ENCODE measurements at places on chromosomes 5 and 9.
A peak's percentile ranks its signal among the peaks of the same experiment; 100 is the strongest.

- no peak for DNase-seq
Observed at GRCh38 chr5:107372723-107373450, 297.9 kb downstream of the EFNA5 start.

- DNase-seq, result no peak
Observed at GRCh38 chr9:126309427-126310189, 17.0 kb upstream of the MVB12B start.

DNA sequence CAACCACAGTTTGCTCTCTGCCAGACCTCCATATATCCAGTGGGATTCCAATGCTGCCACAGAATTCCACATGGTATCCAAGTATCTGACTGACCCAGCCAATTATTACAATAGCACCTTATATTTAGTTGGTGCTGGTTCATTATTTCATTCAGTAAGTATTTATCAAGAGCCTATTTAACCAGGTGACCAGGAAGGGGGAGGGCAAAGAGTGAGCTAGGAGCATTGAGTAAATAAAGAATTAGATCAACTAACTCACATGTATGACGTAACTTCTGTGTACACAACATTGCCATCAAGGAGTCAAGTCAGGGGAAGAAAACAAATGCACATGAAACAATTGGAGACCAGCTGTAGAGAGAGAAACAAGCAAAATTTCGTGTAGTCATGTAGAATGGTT is 207.1 kb upstream of the PAPPA start:
- DNase-seq, result no peak

DNA sequence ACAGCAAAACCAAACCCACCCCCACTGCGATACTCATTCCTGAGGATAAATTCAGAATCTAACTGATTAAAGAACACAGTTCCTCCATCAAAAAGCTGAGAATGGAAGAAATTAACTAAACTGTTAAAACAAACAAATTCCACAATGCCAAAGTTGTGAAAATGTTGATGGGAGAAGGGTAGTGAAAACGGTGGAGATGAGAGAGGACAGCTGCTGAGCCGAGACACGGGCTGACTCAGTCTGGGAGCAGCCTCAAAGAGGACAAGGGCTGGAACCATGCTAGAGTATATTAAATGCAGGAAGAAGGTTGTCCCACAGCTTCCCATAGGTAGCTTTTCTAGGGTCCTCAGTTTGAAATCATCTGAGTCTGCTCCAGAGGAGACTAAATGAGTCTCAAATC is 14.3 kb downstream of the ADAMTS12 start:
- no peak for DNase-seq

DNA sequence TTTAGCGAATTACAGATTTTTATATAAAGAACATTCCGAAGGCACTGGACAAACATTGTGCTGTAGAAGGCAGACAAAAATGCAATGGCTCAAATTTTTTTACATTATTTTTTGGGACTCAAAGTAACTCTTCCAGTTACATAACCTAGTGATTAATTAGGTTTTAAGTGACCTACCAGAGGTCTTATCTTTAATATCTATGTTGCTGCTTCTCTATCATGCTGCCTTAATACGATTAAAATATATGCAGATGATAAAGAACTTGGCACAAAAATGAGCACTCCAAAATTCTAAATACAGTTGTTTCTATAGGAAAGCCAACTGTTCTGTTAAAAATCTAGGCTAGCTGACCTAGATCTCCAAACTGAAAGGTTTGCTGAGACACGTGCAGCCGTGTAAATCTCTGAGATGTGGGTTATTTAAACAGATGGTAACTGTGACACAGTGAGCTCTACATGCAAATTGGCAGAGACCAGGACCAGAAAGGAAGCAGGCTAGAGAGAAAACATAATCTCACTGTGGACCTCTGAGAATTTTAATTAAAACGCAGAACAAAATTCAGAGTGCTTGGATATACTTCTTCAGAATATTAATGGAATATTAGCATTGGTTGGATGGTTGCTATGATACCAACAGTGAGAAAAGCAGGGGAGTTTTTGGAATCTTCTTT is 56.2 kb downstream of the CAMK4 start:
- DNase-seq, result no peak

- no peak for DNase-seq
Observed at GRCh38 chr9:114925039-114925438, 5.4 kb downstream of the TNFSF8 start.

DNA sequence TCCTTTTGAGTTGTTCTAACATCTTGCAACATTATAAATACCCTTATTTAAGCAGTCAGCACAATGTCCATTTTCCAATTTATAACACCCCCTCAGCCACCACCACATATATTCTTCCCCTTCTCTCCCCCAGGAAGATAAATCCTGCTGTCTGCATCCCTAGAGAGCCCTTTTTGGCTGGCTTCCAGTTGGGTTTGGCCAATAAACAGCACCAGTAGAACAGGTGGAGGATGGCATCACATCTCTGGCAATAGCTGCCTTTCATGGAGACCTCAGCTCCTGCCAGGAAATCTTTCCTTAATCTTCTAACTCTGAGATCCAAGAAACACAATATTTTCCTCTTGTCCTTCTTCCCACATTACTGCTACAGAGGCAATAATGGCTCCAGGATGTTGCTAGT is 53.7 kb downstream of the TRIM36 start:
- DNase-seq, result no peak

GRCh38 chr9:100595391-100596199 is 17.7 kb downstream of the CAVIN4 start:
- no peak for DNase-seq

- no peak for DNase-seq
Observed at GRCh38 chr5:126014676-126015075, 408.5 kb upstream of the GRAMD2B start.

GRCh38 chr9:71249729-71250317 is 128.4 kb upstream of the TRPM3 start:
- DNase-seq, result no peak

DNA sequence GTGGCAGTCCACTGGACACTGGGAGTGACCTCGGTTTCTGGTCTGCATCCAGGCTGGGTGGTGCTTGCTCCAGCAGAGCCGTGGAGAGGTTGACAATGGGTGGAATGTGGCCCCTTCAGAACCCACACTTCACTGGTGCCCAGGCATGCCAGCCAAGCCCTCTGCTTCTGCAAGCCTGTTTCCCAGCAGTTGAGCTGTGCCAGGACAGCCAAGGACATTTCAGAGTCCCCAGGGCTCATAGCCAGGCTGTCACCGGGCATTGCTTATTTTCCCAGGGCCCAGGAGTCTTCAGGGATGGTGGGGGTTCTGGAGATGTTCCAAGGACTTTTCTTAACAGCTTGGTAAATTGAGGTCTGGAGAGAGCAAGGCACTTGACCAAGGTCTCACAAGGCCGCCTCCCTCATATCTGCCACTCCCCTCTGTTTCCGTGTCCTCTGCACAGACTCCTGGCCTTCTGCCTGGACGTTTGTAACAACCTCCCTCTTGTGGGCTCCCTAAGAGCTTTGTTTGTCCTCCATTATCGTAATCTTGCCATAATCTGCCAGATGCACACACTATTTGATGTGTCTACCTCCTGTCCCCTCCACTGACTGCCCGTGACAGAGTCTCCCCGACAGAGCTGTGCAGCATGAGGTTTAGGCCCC is 3.8 kb upstream of the NDST1 start:
- DNase-seq, result no peak

DNA sequence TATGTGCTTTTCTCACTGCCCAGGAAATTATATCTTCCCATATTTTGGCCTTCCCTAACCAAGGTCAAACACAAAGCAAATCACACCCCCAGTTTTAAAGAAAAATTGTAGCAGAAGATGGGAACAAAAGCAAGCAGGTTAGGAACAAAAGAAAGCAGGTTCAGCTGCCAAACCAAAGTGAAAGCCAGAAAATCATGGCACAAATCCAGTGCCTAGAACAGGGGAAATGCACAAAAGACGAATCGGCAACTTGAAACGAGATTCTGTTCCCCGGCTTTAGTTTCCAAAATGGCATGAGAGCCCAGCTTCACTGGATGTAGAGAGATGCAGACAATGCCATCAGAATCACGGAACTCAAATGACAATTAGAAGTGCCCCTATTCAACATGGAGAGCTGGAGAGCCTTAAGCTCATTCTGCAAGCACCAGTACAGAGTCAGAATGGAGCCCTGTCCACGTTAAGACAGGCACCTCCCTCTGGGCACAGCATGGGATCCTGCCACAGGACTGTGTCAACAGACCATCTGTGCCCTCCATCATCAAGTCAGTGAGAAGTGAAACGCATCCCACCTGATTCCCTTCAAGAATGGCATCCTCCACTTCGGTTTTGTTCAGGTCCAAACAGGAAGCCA is 13.8 kb downstream of the DNAH5 start:
- DNase-seq, result no peak

DNA sequence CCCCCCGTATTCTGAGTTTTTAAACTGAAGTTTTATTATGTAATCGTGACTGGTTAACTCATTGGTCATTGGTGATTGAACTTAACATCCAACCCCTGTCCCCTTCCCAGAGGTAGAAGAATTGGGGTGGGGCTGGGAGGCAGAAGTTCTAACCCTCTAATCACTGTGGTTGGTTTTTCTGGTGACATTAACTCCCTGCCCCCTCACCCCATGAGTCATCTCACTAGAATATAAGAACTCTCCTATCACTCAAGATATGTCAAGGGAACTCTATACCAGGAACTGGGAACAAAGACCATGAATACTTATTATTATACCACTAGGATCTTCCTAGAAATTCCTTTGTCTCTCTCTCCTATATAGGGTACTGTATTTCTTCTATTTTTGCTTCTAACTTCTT is 52.3 kb upstream of the CAVIN4 start:
- DNase-seq, result no peak

DNA sequence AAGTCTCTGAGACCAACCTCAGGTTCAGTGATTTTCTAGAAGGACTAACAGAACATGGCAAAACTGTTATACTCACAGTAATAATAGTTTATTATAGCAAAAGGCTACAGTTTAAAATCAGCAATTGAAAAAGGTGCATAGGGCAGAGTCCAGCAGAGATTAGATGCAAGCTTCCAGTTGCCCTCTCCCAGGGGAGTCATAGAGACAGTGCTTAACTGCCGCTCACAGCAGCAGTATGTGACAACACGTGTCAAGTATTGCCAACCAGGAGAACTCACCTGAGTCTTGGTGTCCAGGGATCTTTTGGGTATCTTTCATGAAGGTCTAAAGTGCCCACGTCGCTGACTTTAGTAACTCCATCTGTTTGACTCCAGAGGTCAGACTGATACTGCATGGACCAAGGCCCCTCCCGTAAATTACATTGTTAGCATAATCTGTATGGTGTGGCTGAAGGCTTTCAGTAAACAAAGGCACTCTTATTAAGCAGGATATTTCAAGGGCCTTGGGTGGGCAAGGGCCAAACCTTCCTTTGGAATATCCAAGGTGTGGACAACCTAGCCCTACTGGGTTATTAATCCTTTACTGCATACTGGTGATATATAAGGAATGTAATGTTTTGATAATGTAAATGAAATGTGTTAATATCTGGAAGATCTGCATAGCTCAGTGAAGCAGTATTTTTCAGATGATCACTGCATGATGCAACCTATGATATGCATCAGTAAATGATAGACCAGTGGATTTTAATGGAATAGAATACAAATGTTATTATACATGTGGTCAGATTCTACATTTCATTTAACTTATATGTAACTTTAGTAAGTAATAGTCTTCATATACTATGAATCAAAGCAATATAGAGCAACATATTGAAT is 44.0 kb downstream of the RASA1 start:
- no peak for DNase-seq

DNA sequence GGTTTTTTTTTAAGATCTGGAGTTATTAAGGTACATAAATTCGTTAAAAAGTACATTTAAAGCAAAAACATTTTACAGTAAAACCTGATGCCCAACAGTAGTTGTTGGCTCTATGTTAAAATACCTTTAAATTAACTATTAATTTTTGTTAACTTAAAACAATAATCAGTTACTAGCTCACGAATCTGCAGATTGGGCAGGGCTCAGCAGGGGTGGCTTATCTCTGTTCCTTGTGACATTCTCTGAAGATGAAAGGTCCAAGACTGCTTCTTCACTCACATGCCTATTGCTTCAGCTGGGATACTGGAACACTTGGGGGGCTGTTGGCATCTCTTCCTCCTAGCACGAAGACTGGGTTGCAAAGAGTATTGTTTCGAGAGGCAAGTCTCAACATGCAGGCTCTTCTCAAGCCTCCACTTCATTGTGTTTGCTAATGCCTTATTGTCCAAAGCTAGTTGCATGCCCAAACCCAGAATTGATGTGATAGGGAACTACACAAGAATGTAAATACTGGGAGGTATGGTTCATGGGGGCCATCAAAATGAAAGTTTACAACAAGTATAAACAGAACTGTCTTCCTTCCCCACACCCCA is 46.6 kb downstream of the MAP3K1 start:
- DNase-seq, result no peak

- no peak for DNase-seq
Observed at GRCh38 chr5:82526540-82526939, 248.4 kb upstream of the RPS23 start.

GRCh38 chr5:113319256-113320053 is 115.3 kb downstream of the TSSK1B start:
- no peak for DNase-seq

GRCh38 chr5:145473042-145473642 is 362.0 kb downstream of the PRELID2 start:
- DNase-seq, result no peak

GRCh38 chr5:133081703-133082102 is 29.9 kb downstream of the HSPA4 start:
- DNase-seq, result no peak

DNA sequence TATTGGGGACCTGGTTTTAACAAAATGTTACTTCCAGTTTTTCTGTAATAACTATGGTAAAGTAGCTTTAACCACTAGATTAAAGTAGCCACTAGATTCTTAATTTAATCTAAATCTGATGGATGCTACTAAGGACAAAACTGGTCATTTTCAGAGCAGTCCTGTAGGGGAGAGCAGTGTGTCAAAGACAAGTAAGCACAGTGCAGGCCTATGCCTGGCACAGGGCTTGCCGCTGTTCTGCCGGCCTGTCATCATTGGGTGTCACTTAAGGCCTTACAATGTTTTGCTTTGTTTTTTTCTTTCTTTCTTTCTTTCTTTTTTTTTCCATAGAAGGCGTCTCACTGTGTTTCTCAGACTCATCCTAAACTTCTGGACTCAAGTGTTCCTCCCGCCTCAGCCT is 53.0 kb upstream of the NXNL2 start:
- DNase-seq, result no peak

DNA sequence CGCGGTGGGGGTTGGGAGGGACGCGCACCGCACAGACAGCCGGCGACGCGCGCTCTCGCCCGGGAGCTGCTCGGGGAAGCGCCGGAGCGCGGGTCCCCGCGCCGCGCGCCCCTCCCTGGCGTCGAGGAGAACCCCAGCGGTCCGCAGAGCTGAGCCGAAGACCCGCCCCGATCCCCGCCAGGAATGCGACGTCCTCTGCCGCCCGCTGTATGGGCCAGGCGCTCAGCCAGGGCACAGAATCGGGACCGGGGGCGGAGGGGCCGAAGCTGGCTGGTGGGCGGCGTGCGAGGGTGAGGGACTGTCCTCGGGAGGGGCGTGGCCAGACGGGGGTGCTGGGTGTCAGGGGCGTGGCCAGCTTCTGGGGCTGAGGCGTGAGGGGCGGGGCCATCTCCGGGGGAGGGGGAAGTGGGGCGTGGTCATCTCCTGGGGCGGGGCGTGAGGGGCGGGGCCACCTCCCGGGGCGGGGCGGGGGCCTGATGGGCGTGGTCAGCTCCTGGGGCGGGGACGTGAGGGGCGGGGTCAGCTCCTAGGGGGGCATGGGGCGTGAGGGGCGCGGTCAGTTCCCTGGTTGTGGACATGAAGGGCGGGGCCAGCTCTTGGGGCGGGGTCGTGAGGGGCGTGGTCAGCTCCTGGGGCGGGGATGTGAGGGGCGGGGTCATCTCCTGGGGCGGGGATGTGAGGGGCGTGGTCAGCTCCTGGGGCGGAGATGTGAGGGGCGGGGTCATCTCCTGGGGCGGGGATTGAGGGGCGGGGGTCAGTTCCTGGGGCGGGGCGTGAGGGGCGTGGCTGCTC is 965 bp downstream of the PTGDS start:
- peak; percentile 72 for DNase-seq
